ELR (cell line): ENCODE measurements at places on chromosomes 4 and X.

DNA sequence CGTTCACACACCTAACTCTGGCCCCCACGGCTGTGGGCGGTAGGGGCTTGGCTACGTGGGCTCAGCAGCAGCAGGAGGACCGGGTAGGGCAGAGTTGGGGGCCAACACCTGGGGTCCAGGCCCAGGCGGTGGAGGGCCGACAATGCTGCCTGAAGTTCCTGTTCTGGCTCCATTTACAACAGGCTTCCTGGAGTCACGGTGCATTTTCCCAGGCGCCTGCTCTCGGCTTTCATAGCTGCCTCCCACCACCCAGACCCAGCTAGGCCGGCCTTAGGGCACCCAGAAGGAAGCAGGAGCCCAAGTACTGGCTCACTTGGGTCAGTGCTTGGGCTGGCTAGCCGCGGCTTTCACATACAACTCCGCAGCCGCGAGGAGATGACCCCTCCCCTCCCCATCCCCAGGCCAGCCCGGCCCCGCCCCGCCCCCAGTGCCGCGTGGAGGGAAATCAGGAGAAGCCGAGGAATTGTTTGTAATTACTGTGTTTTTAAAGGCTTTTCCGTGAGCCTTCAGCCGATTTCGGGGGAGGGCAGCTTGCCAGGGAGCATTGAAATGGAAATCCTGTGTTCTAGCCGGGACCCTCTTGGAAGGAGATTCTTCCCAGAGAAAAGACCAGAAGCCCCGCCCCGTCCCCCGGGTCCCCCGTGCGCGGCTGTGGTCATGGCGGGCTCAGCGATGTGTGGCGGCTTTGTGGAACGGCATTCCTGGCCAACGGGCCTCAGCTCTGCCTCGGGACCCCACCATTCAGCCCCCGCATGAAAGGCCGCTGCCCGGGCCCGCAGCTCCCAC lies 28.5 kb downstream of the PJA1 start:
- DNase-seq, result no peak

- no peak for DNase-seq
Measured at GRCh38 chr4:5755161-5755560, 44.2 kb downstream of the EVC start.

DNA sequence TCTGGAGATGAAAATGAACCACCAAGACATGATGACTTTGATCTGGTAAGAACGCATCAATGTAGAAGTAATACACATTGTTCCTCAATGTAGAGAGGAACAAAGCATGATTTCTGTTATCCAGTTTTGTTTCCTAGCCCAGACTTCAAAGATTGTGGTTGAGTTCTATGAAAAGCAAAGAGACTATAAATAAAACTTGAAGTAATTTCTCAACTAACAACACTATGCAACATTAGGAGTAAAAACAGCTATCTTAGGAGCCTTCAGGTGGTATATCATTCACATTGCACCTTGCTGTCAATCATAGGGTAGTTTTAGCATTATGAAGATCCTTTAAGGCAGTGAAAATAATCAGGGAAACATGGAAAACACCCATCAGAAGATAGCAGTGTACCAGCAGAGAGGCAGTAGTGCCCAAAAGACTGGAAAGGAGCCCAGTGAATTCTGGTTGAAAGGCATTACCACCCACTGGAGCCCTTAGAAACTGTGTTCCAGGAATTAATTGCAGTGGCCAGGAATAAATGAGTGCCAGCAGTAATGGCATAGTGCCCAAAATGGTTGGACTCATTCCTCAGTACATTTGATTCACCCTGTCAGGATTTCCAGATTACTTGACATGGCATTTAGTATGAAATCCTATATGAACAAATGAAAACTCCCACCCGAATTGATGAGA lies 300.7 kb upstream of the CXXC4 start:
- DNase-seq, result no peak

GRCh38 chrX:140764401-140764919 lies 54.9 kb downstream of the LINC00632 start:
- DNase-seq, result peak; percentile 55

DNA sequence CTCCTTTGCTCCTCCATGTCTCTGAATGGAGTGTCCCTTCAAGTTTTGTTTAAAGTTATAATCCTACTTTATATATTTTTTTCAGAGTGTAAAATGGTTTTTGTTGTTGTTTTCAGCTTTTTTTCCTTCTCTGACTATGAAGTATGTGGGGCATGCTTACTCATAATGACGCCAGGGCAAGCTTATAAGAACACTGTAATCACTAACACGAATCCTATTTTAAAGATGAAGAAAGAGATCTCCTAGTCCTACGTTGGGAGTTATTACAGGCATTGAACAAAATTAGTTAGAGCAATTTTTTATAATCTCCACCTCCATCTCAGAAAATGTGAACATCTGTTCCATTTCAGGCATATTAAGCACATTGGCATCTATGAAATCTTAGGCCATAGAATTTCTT lies 268.1 kb upstream of the MAGEB2 start:
- DNase-seq, result peak; percentile 19

GRCh38 chr4:184439386-184439785 lies 35.0 kb downstream of the IRF2 start:
- DNase-seq, result no peak

GRCh38 chr4:41294445-41295062 lies 37.8 kb downstream of the UCHL1 start:
- DNase-seq, result peak; percentile 13

- no peak for DNase-seq
Measured at GRCh38 chrX:23380581-23380980, 45.9 kb downstream of the PTCHD1 start.
